Hematopoietic multipotent progenitor cell (in vitro differentiated cells): ENCODE measurements at places on chromosomes 4 and X.
A peak's percentile ranks its signal among the peaks of the same experiment; 100 is the strongest.

- no peak for DNase-seq
Measured at GRCh38 chr4:185317880-185318279, 77.8 kb downstream of the LRP2BP start.

DNA sequence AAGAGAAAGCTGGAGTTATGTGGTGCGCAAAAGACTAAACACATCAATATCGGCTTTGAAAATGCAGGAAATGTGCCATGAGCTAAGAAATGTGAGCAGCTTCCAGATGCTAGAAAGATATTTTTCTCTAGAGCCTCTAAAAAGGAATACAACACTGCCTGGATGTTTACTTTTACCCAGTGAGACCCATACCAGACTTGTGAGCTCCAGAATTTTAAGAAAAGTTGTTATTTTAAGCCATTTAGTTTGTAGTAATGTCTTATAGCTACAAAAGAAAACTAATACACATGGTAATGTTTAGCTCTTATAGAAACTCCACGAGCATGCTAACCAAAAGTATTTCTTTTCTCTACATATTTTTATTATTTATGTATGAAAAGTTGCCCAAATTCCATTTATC, 1389.4 kb downstream of the C4orf33 start:
- DNase-seq, result no peak

- DNase-seq, result no peak
Measured at GRCh38 chr4:152408514-152409327, 127.2 kb downstream of the FBXW7 start.

DNA sequence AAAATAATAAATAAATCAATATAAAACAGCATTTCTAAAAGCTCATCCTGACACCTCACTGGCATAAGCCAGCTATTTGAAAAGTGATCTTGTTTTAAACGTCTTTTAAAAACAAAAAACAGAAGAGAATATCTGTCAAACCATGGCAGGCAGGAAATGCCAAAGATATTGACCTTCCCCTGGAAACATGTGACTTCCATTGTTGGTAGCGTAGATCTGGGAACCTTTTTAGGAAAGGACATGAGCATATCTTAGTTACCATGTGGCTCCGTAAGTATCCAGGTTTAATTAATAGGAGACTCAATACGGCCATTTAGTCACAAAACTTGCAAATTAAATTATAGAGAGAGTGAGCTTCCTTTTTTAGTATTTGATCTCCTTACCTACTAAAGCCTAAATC, 83.0 kb upstream of the KLHL4 start:
- DNase-seq, result no peak

DNA sequence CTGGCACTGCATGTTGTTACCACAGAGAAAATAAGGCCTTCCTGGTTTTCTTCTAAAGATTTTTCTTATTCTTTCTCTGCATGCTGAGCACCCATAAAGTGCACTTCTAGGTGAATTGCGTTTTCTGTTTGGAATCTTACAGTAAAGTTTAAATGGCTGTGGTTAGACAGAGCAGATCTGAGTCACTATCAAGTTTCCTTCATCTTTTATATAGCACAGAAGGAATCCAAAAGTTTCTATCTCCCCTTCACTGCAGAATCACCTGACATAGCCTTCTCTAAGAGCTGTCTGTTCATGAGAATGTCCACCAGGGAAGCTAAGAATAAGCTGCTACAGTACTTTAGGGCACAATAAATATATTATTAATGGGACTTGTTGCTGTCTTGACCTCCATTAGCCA, 455.5 kb upstream of the FAM241A start:
- DNase-seq, result no peak

DNA sequence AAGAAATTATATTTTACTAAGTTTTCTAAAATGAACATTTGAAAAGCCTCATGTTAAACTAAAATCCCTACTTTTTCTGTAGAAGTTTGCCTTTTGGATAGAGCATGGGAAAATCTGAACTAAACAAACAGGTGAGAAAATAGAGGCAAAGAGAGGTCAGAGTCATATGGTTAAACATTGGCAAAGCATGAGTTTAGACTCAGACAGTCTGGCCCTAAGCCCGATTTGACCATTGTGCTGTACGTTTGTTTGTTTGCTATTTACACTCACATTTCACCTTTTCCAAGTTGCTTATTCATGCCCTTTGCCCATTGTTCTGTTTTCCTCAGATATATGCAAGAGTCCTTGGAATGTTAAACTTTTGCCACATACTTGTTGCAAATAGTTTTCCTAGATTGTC, 85.4 kb downstream of the TIGD2 start:
- no peak for DNase-seq

- no peak for DNase-seq
Measured at GRCh38 chrX:66000628-66001272, 39.1 kb downstream of the VSIG4 start.

- no peak for DNase-seq
Measured at GRCh38 chr4:142467088-142467487, 379.0 kb downstream of the INPP4B start.

- DNase-seq, result no peak
Measured at GRCh38 chr4:154610582-154610981, 1.9 kb downstream of the FGG start.

DNA sequence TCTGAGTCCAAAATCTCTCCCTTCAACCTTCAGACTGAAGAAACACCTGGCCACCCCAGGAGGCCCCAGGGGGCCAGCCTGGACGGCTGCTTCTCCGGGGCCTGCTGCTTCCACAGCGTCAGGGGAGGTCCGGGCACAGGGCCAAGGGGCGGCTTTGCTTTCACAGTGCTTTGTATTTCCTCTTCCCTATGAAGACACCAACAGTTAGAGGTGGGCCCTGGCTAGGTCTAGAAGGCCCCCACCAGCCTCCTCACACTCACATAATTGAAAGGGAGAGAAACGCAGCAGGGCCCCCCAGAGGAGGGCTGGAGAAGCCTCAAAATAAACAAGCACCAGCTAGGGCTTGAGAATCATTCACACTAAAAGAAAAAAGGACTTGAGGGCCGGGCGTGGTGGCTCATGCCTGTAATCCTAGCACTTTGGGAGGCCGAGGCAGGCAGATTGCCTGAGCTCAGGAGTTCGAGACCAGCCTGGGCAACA, 17.8 kb downstream of the SCD5 start:
- no peak for DNase-seq

GRCh38 chr4:159390648-159391047, 287.8 kb downstream of the RAPGEF2 start:
- peak; percentile 70 for DNase-seq

DNA sequence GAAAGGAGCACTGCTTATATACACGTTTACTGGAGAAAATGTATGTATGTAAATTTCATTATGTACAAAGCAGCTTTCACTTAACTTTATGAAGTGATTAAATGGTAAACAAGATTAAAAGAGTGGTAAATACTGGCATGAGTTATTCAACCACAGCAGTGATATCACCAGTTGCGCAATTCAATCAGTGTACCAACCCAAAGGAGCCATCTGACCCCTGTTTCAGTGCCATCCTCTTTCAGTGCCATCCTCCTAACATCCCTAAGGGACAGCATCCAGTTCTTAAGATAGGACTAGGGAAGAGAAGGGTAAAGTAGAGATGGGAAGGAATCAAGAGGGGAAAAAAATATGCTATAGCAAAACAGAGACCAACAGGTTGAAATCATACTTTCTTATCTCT, 16.2 kb downstream of the HPF1 start:
- DNase-seq, result no peak

GRCh38 chrX:30219372-30219771, 4.0 kb downstream of the MAGEB2 start:
- no peak for DNase-seq

GRCh38 chrX:74262452-74263209, 41.3 kb upstream of the ZCCHC13 start:
- no peak for DNase-seq

DNA sequence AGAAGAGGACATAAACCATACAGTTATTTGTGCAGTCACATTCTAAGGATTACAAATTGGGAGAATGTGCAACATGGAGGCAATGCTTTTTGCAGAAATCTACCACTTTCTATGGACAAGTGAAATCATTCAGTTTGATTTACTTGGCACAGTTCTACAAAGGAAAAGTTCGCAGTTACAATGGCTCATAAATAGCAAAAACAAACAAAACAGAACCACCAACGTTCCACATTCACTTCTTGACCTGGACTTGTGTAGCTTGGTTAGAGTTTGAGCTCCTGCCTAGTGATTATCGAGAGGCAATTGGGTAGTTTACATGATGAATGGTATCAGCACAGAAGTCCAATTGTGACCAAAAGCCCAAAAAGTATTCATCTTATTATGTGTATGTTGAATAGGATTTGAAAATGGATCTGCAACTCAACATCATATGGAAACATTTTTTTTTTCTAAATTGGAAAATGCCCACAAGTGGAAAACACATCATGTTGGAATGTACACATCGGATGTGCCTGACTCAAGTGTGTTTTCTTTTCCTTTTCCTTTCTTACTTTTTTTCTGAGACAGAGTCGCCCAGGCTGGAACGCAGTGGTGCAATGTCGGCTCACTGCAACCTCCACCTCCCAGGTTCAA, 123.8 kb downstream of the LUZP4 start:
- DNase-seq, result no peak

DNA sequence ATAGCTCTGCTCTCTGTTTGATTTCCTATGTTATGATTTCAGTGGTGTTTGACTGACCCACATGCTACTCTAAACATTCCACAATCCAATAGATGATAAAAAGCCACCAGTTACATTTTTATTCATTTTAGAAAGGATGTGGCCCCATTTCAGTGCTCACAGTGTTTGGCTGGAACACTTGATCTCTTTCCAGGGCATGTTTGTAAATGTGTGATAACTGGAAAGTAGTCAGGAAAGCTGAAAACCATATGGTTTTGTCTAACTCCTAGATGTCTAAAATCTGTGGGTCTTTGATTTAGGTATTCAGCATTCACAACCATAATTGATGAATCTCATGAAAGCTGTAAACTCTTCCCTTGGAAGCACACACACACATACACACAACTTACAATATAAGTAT, 904.9 kb upstream of the AGA start:
- no peak for DNase-seq

- no peak for DNase-seq
Measured at GRCh38 chr4:152682143-152682941, 2.5 kb upstream of the TMEM154 start.

DNA sequence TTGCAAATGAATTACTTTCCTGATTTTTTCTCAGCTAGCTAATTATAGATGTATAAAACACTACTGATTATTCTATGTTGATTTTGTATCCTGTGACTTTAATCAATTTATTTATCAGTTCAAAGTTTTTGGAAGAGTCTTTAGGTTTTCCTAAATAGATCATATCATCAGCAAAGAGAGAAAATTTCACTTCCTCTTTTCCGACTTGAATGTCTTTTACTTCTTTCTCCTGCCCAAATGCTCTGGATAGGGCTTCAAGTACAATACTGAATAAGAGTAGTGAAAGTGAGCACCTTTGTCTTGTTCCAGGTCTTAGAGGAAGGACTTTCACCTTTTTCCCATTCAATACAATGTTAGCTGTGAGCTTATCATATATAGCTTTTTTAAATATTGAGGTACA, 417.9 kb downstream of the PDGFC start:
- DNase-seq, result no peak

DNA sequence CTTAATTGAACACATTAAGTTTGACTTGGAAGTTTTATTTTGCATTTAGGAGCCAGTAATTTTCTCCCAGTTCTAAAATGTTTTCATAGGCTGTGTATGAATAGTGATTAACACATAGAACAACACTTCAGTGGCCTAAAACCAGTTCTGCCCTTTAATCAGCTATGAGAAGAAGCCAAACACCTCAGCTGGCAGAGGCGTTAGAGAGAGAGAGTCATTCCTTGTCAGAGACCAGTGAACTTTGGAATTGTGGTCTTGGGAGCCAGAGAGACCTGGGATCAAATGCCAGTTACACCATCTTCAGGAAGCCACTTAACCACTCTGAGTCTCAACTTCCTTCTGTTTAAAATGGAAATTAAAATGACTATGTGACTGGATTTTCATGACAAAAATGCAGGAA, 39.3 kb upstream of the PRPS2 start:
- DNase-seq, result no peak

GRCh38 chr4:140689623-140690022, 66.6 kb downstream of the TBC1D9 start:
- no peak for DNase-seq

GRCh38 chr4:36214735-36215485, 29.4 kb downstream of the ARAP2 start:
- no peak for DNase-seq

DNA sequence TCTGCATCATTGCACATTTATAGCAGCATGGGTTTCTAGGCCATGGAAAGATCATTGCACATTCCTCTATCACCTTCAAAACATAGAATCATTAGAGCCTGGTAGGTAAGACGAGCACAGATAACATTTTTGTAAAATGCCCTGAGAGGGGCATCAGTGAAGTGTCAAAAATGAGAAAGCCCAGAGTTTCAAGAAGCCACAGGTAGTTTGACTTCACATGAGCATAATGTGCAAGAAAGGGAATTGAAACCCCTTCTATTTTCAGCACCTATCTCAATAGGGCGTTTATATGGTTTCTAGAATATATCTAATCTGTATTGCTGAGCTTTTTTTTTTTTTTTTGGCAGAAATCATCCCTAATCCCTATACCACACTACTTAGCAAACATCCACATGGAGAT, 2441.7 kb downstream of the ARAP2 start:
- no peak for DNase-seq

DNA sequence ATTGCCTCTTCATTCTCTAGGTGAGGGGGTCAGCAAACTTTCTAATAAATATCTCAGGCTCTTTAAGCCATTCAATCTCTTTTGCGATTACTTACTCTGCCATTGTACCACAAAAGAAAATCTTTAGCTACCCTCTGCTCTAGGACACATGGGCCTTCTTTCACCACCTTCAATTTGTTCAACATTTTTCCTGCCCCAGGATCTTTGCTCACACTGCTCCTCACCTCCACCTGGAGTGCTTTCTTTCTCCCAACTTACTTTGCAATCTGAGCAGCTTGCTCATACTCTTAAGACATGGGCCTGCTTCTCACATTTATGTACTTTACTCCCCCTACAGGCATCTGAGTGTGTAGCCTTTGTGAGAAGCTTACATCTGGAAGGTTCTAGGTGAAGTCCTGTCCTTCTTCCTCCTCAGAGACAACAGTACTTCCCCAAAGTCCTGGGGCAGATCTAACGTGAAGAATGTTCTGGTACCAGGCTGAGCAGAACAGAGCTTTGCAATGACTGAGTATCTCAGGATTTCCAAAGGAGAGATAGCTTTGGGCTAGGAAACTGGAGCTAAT, 55.0 kb upstream of the PRDM5 start:
- DNase-seq, result no peak

DNA sequence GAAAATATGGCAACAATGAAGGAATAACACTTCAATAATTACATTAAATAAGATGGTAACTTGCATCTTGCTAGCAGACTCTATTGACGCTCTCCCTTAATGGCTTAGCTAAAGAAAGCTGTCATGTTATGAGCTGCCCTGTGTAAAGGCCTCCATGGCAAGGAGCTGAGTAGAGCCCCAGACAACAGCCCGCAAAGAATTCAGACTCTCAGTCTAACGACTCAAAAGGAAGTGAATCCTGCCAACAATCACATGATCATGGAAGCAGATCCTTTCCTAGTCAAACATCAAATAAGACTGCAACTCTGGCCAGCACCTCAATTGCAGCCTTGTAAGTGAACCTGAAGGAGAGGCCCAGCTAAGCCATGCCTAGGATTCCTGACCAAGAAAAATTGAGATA, 157.6 kb downstream of the MAB21L2 start:
- DNase-seq, result no peak

- DNase-seq, result peak; percentile 6
Measured at GRCh38 chr4:176902710-176903323, 110.1 kb upstream of the VEGFC start.

GRCh38 chrX:16868920-16869319, 1.2 kb downstream of the RBBP7 start:
- no peak for DNase-seq
